ENCODE measurements at places on chromosomes 2 and 18. TPM values are rescaled to one million over a fixed set of nuclear protein-coding genes. Genes with fewer than 3 reads are reported as not detected.

Gene COL5A2
- total RNA-seq = 0.77 TPM

Gene TMEM163
- total RNA-seq = 0.47 TPM

Gene MPP4
- not detected for total RNA-seq

Gene DUSP28
- total RNA-seq = 18.3 TPM

Gene EVX2
- not detected for total RNA-seq

Gene TTC39C
- total RNA-seq = 82.6 TPM

Gene ALLC
- total RNA-seq = not detected

Gene CTNNA2
- total RNA-seq = not detected

Gene NTSR2
- total RNA-seq = not detected

Gene HS6ST1
- total RNA-seq = 7.1 TPM

Gene GPAT2
- total RNA-seq = 1.3 TPM

Gene CKAP2L
- total RNA-seq = 0.08 TPM

Gene TRIM43B
- not detected for total RNA-seq

Gene IKZF2
- 8.7 TPM for total RNA-seq

Gene ALPG
- total RNA-seq = not detected

Gene CRYBA2
- not detected for total RNA-seq

Gene LHCGR
- not detected for total RNA-seq

Gene EHBP1
- total RNA-seq = 22.3 TPM

Gene CD207
- 0.25 TPM for total RNA-seq
